ENCODE measurements at places on chromosomes 7 and 10.

- no peak for DNase-seq
Measured at GRCh38 chr7:36506820-36507219, 117.2 kb downstream of the ANLN start.

GRCh38 chr10:22816298-22816653, 101.9 kb upstream of the PIP4K2A start:
- DNase-seq = no peak

DNA sequence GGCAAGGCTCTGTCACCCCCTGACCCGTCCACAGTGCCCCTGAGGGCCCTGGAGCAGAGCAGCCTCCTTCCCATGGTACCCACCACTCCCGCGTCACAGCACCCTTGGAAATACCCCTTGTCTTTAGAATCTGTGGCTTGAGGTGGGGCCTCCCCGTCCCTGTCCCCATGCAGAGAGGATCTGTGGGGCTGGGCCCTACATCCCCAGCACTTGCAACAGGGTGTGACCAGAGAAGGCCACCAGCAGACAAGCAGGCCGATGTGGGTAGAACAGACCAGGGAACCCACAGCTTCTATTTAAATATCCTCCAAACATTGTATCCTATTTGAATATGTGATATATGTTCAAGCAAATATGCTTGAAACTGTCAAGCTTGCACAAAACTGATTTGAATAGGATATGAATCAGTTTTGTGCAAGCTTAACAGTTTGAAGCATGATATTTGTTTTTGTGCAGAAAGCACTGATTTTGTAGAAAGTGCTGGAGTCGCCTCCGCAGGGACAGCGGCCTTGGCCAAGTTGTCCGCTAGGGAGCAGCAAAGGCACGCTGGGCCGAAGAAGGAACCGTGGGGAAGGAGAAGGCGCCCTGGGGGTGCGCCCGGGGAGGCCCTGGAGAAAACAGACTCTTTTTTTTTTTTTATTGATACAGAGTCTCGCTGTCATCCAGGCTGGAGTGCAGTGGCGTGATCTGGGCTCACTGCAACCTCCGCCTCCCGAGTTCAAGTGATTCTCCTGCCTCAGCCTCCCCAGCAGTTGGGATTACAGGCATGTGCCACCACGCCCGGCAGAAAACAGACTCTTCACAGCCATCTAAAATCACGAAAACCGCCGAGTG, 2.2 kb downstream of the CFAP46 start:
- DNase-seq = no peak

GRCh38 chr7:83947260-83947659, 247.3 kb downstream of the SEMA3A start:
- no peak for DNase-seq

- no peak for DNase-seq
Measured at GRCh38 chr7:43408981-43409380, 173.9 kb upstream of the STK17A start.

DNA sequence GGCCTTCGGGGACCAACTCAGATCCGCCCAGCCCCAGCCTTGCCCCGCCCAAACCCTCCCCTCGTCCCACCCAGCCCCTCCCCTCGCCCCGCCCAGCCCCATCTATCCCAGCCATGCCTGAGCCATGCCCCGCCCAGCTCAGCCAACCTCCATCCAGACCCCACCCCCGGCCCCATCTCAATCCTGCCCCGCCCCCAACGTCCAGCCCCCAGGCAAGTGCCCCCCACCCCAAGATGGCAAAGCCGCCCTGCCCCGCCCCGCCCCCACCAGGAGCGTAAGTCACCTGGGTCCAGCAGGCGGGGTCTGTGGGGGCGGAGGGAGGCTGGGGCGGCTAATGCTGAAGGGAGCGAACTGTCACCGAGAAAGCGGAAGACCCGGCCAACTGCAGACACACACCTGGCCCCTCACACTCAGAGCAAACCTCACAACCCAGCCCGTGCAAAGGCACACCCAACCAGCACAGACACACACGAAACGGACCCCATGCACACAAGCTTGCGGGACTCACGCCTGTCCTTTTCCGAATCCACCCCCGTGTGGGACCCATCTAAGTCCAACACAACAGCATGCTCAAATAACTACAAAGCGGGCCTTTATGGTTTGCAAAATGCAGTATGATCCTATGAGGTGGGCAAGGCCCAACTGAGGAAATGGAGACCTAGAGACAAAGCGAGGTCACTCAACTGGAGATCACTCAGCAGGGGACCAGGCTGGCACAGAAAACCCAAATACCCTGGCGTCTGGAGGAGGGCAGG, 11.5 kb upstream of the OGA start:
- peak; percentile 57 for DNase-seq
